Small intestine (tissue), 16 donors: ENCODE measurements at places on chromosomes 3 and 15.

- no peak for DNase-seq
Observed at GRCh38 chr15:85606738-85607137, 188.0 kb downstream of the KLHL25 start.

DNA sequence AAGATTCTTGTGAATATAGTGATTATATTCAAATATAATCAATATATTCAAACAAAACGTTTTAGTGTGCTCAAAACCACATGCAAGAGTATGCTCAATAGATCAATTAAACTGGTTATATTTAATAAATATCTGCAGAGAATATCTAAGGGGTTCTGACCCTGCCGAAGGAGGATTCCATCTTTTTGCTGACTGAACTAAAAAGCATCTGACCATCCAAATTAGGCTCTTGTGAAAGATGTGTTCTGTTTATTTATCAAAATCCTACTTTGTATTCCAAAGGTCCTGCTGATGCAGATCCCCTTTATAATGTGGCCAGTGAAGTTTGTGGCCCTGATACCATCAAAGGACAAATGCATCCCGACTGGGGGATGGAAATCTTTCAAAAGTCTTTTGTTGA lies 41.8 kb upstream of the ARPIN start:
- DNase-seq: no peak

DNA sequence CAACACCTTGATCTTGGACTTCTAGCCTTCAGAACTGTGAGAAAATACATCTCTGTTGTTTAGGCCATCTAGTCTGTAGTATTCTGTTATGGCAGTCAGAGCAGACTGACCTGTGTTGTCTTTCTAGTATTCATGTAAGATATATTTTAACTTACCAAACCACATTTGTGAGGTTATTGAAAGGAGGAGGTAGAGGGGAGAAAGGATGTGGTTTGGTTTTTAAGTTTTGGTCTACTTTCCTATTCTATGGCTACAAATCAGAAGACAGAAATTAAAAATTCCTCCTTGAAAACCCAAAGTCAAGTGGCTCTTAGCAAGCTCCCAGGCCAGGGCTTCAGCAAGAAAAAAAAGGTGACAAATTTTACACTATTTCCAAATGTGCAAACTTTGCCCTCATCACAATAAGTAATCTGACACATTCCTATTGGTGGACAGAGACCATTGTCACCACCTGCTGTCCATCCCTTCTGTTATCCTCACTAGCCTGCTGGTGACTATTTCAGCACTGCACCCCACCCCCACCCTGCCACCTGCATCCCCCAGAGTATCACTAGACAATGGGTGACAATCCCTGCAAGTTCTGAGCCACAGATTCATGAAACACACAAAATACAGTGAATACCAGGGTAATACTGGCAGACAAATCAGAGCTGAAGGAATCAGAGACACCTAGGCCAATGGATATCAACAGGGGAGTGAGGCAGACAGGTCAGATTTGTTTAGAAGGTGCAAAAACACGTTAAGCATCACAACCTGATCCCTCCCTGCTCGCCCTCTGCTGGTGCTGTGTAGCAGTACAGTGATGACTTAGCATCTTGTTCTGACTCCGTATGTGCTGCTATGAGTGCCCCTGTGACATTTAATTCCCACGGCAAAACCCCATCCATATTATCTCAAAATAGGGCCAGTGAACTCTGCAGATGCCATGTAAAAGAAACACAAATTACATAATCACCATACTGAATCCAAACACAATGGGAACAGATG lies 79.0 kb upstream of the DCLK3 start:
- peak; percentile 19 for DNase-seq

GRCh38 chr15:49890689-49891088 lies 228.3 kb downstream of the ATP8B4 start:
- no peak for DNase-seq

DNA sequence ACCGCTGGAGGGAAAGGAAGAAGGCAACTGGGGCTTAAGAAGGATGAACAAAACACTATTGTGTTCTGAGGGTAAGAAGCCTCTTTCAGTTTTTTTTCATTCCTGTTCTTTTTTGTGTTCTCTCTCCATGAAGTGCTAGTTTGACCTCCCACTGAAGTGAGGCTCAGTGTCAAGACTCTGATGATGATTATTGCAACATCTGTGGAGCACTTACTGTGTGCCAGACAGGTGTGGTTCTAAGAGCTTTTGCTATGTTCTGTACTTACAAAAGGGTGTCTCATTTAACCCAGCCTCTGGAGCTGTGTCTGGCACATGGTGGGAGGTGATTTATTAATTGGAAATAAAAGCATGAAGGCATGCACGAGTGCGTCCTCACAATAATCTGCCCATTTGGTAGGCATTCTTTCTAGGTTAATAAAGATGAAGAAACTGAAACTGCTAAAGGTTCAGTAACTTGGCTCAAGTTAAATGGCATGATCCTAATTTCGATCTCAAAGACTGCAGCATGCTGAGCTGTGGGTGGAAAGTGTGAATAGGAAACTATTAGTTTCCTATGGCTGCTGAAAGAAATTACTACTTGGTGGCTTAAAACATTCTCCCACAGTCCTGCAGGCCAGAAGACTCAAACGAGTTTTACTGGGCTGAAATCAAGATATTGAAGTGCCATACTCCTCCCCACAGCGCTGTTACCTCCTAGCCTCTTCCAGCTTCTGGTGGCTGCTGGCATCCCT lies 38.5 kb upstream of the VEPH1 start:
- no peak for DNase-seq

DNA sequence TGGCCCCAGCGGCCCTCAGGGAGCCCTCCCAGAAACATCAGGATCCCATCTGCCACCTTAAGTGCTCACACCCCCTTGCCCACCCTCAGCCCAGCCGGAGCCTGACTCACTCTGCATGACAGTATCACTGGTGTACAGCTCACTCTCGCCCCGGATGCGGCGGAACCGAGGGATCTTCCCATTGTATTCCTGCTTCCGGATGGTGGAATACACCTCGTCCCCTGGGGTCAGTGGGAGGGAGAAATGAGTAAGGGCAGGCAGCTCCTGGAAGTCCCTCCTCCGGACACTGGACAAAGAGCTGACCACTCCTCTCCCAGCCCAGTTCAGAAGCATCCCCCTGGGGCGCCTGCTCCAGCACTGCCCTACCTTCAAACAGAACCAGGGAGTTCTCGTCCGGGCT lies 16.5 kb downstream of the SEMA7A start:
- DNase-seq: no peak

- no peak for DNase-seq
Observed at GRCh38 chr3:44870375-44871061, 3.9 kb upstream of the TGM4 start.

- DNase-seq: no peak
Observed at GRCh38 chr3:89740080-89740880, 632.9 kb downstream of the EPHA3 start.

DNA sequence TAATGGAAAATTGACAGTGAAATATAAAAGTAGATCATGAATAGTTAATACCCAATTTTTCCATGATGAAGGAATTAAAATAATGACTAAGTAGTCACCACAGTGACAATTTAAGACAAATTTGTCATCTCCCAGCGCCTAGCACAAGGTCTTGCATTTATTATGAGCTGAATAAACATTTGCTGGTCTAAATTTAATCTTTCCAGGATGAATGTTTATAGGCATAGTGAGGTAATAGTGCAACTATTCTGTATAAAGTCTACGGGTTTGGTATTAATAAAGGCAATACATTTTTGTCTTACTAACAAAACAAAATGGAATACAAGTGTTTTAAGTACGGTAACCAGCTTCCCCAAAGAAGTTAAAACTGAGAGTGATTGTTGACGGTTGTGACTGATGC lies 209.3 kb downstream of the CD47 start:
- no peak for DNase-seq

GRCh38 chr15:36966708-36967107 lies 133.6 kb downstream of the MEIS2 start:
- no peak for DNase-seq

DNA sequence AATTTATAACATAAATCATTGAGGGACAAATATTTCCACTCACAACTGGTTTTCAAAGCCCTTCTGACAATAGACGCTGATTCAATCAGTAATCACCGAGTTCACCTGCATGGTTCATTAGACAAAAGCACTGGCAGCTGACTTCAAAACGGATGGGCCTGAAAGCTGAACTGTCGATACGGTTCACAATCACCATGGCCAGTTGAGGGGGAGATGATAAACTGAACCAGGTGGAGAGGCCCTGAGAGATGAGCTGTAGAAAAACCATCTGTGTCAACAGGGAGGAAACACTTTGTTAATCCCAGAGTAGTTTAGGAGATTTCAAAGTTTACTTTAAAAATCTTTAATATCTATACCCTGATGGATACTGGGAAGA lies 75.0 kb downstream of the PEX5L start:
- DNase-seq: no peak

- no peak for DNase-seq
Observed at GRCh38 chr15:73258271-73259108, 110.3 kb downstream of the HCN4 start.

DNA sequence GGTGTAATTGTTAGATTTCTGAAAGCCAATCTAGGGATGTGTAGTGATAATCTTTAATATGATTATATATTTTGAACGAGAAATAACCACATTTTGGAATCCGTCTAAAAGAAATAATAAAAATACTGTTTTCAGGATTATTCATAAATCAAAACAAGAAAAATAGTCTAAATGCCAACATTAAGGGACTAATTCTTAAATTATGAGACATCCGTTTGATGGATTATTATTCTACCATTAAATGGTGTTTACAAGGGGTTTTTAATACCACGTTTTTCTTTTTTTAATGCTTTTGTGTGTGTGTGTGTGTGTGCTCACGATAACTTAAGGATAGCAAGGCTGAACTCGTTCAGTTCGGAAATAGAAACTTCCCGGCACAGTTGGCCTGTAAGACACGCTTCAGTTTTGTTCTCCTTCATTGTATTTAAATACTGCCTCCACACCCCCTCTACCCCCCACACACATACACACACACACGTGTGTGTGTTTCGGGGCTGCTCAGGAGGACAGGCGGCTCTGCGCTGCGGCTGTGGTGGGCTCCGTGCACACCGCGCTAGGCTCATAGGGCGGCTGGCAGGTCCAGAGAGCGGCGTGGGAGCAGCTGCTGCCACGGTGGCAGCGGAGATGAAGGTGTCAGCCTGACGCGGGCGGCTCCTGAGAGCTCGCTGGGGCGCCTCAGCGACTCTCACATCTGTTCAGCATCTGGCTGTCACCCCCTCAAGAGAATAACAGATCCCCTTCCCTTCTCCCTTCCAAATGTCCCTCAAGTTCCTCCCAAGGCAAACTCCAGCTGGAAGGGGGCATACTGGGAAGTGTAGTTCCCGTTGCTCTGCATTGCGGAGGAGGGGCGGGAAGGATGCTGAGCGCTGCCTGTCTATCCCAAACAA lies 23.0 kb upstream of the ANP32A start:
- peak; percentile 48 for DNase-seq

- DNase-seq: no peak
Observed at GRCh38 chr3:7241584-7242302, 380.8 kb downstream of the GRM7 start.

DNA sequence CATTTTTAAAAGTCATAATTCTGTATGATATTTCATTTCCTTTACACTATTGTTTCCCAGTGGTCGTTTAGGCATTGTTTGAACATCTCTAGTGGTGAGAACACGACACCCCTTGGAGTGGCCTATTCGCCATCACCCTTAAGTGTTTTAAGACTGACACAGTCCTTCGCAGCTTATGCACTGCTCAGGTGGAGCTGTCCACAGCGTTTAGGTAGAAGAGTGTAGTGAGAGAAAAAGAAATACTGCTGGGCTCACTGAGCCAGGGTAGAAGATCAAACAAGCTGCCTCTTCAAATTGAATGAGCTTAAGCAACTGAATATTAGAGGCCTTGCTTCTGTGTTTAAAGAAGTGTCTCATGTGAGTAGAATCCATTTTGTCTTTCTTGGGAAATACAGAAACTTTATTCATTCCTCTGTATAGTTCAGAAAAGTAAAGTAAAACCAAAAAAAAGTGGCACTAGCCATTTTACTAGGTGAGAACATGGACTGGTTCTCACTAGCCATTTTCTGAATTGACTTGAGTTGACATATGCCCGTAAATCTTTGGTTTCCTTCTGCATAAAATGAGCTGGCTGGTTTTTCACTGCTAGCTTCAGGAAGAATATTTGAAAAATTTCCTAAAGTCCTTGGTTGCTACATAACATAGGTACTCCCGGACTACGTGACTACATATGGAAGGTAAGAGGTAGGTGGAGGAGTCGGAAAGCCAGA lies 155.9 kb downstream of the P3H2 start:
- no peak for DNase-seq

DNA sequence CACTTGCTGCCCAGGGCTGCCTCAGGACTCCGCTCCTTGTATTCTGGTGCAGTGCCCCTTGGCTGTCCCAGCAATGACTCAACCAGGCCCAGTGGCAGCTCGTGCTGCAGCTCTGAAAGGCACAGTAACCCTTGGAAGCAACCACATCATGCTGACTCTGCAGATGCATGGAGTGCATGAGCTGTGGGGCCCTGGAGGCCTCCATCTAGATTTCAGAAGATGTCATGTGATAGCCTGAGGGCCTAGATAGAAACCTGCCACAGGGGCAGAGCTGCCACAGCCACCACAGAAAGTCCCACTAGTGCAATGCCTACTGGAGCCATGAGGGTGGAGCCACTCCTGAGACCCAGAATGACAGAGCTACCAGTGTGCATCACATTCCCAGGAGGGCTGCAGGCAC lies 117.1 kb upstream of the SMAD3 start:
- DNase-seq: no peak

DNA sequence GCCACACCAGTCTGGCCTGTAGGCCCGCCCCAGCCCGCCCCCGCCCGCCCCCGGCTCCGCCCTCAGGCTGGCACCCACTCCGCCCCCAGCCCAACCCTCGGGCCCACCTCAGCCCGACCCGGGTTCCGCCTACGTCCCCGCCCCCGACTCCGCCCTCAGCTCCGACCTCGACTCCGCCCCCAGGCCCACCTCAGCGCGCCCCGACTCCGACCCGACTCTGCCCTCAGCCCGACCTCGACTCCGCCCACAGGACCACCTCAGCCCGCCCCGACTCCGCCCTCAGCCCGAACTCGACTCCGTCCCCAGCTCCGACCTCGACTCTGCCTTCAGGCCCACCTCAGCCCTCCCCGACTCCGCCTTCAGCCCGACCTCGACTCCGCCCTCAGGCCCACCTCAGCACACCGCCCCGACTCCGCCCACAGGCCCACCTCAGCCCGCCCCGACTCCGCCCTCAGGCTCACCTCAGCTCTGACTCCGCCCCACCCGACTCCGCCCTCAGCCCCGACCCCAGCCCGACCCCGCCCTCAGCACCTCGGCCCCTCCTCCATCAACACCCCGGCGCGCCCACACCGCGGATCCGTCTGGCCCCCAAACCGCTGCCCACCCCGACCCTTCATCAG lies at the start of gene RAB43:
TSS of gene RAB43 (minus strand) at position 13 of the 620 bp plus-strand sequence. CDS start 315 bp downstream, outside the sequence.
- DNase-seq: peak; percentile 93

- DNase-seq: peak; percentile 5
Observed at GRCh38 chr15:94352636-94353487, 121.5 kb downstream of the MCTP2 start.

DNA sequence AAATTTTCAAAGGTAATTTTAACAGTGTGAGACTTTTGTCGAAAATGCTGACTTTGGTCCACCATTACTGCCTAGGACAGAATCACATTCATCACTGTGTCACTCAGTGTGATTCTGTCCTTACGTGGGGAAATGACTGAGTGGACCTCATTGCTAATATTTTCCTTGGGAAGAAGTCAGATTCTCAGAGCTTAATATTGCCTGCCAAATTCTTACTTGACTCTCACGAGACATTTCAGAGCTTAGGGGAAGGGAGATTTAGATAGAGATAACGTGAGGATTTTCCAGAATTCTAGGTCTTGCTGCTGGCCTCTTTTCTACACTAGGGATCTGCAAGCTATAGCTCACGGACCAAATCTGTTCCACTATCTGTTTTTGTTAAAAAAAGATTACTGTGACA lies 270.4 kb downstream of the SUCLG2 start:
- no peak for DNase-seq

- DNase-seq: no peak
Observed at GRCh38 chr3:156665291-156665690, 9.1 kb upstream of the TIPARP start.
